Activated CD4-positive, alpha-beta T cell treated with anti-CD3 and anti-CD28 coated beads for 36 hours (primary cell): ENCODE measurements at places on chromosomes 13 and 19. TPM values are rescaled to one million over a fixed set of nuclear protein-coding genes. Genes with fewer than 3 reads are reported as not detected.

DNA sequence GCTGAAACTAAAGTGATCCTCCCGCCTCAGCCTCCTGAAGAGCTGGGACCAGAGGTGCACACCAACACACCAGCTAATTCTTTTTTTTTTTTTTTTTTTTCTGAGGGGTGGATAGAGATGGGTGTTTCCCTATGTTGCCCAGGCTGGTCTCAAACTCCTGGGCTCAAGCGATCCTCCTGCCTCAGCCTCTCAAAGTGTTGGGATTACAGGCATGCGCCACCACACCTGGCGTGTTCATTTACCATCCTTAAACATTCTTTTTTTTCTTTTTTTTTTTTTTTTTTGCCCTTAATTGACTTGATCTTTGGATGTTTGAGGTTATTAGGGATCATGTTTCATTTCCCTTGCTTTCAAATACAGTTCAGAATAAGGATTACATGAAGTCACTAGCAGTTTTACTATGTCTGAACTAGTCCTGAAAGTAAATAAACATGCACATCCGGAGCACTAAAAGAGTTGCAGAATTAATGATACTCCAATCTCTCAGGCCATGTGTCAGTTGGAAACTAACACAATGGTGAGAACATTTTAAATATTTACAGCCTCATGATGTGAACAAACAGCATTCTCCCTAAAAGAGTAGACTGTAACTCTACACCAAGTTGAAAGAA, 10.2 kb downstream of the UTP14C start:
- no peak overlapping the region for H3K27ac ChIP-seq
- no peak overlapping the region for H3K4me3 ChIP-seq
- no peaks in the 10 kb centered on the region for H3K4me1 ChIP-seq
- peaks cover 13% of the 10 kb centered on the region for H3K36me3 ChIP-seq
- DNase-seq: no peak

Gene ZNF440
- total RNA-seq: 7.7 TPM

GRCh38 chr19:51692468-51692867, 662 bp upstream of the SPACA6 start:
- H3K4me3 ChIP-seq: no peak overlapping the region
- H3K36me3 ChIP-seq: peaks cover 4% of the 10 kb centered on the region
- DNase-seq: no peak
- no peaks in the 10 kb centered on the region for H3K27me3 ChIP-seq
- peaks cover 15% of the 10 kb centered on the region for H3K4me1 ChIP-seq

DNA sequence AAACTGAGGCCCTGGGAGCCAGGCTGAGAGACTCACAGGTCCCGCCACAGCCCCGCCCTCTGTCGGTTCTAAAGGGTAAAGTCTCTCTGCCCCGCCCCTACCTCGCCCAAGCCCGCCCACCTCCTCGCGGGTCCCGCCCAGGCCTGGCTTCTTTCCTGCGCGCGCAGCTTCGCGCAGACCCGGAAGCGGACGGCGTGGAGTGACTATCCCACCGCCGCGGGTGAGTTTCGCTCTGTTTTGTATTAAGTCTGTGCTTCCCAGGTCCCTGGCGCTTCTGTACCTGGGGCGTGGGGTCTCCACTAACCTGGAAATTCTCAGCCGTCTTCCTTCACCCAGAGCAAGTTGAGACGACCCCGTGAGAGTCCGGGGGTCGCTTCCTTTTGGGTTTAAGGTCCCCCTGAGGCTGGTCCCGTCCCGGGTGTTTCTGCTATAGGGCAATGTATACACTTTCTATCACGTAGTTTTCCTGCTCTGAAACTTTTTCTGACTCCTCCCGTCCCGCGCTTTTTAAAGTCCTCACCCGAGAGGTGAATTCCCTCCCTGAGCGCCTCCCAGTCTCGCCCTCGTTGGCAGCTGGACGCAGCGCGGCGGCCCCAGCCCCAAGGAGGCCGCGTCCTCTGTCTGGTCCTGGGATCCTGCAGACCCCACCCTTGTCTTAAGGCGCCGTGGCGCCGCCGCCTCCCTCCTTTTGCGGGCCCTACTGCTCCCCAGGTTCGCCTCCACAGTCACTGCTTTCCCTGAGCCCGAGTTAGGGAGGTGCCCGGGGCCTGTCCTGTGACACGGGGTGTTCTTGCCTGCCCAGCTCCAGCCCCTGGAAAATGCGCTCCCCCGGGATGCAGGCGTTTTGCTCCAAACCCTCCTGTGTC, at the start of gene ZNF765:
ZNF765 (plus strand) TSS at position 176 of the 866 bp plus-strand sequence. CDS start 2,867 bp downstream, outside the sequence.
- peaks cover 25% of the 10 kb centered on the region for H3K4me1 ChIP-seq
- H3K27me3 ChIP-seq: no peaks in the 10 kb centered on the region
- H3K36me3 ChIP-seq: peaks cover 26% of the 10 kb centered on the region
- peak; percentile 98 for DNase-seq

DNA sequence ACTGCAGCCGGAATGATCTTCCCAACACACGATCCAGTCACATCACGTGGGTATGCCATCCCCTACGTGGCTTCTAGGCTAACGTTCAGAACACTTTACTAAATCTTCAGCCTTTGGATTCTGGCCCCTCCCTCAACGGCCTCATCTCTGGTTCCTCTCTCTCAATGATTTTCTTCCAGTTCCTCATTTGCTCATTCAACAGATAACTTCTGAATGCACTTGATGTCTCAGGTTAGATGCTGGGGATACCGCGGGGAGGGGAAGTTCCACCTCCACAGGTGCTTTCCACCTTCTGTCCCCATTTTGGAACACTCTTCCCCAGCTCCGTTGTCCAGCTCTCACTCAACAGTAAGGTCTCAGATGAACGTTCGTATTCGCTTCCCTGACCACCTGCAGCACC, 66.1 kb downstream of the ATP7B start:
- H3K4me1 ChIP-seq: peaks cover 38% of the 10 kb centered on the region
- H3K27me3 ChIP-seq: no peaks in the 10 kb centered on the region
- no peak overlapping the region for H3K4me3 ChIP-seq
- H3K27ac ChIP-seq: no peak overlapping the region
- DNase-seq: no peak

Gene SIGLEC11
- not detected for total RNA-seq

Gene PSG7
- total RNA-seq: not detected

Gene CAMSAP3
- total RNA-seq: 0.50 TPM

- no peak overlapping the region for H3K27ac ChIP-seq
- H3K36me3 ChIP-seq: no peaks in the 10 kb centered on the region
- no peak overlapping the region for H3K4me3 ChIP-seq
Observed at GRCh38 chr13:51921790-51922740, 60.3 kb downstream of the CCDC70 start.

DNA sequence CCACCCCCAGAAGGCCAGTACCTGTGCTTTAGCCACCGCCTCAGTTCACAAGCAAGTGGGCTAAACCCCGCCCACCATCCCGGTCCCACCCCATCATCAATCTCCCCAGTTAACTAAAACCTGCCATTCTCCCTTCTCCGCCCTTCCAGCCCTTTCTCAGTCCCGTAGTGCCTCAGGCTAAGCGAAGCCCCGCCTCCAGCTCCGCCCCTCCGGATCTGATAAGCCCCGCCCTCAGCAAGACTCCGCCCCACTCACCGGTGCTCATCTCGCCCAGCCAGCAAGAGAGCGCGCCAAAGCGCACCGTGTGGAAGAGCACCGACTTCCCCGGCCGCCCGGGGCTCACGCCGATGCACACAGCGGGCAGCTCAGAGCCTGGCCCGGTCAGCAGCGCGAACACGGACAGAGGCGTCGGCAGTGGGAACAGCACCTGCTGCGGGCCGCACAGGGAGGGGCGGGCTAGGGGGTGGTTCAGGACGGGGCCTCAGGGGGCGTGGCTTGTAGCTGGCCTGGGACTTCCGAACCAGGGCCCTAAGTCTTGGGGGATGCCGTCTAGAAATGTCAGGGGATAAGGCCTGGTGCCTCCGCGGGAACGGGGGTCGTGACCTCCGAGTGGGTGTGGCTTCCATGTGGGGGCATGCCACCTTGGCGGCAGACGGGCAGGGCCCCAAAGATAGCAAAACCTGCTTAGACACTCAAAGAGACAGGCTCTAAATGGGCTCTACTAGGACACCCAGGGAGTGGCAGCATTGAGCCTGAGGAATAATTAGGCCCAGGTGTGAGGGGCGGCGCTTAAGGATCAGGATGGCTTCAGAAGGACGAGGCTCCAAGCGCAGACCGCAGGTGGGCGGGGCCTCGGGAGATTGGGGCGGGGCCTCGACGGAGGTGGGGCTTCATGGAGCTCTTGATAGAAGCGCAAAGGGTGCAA, 21.4 kb downstream of the MAP4K1 start:
- H3K27ac ChIP-seq: no peak overlapping the region
- no peak overlapping the region for H3K4me3 ChIP-seq
- H3K4me1 ChIP-seq: no peaks in the 10 kb centered on the region
- H3K27me3 ChIP-seq: no peaks in the 10 kb centered on the region
- H3K36me3 ChIP-seq: peaks cover 46% of the 10 kb centered on the region

Gene PTGIR
- total RNA-seq: 40.1 TPM

DNA sequence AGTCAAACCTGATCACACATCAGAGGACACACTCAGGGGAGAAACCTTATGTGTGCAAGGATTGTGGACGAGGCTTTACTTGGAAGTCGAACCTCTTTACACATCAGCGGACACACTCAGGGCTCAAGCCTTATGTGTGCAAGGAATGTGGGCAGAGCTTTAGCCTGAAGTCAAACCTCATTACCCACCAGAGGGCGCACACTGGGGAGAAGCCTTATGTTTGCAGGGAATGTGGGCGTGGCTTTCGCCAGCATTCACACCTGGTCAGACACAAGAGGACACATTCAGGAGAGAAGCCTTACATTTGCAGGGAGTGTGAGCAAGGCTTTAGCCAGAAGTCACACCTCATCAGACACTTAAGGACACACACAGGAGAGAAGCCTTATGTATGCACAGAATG, 8.2 kb upstream of the ZNF527 start:
- H3K36me3 ChIP-seq: peaks cover 73% of the 10 kb centered on the region
- no peak overlapping the region for H3K27ac ChIP-seq
- H3K4me3 ChIP-seq: no peak overlapping the region
- DNase-seq: peak; percentile 9
- no peaks in the 10 kb centered on the region for H3K27me3 ChIP-seq
- H3K4me1 ChIP-seq: no peaks in the 10 kb centered on the region

GRCh38 chr19:18432275-18433014, 5.5 kb downstream of the ISYNA1 start:
- H3K36me3 ChIP-seq: peaks cover 13% of the 10 kb centered on the region
- no peak overlapping the region for H3K27ac ChIP-seq
- peaks cover 33% of the 10 kb centered on the region for H3K4me1 ChIP-seq
- no peak for DNase-seq
- no peak overlapping the region for H3K4me3 ChIP-seq
- H3K27me3 ChIP-seq: no peaks in the 10 kb centered on the region

Gene ZNF99
- total RNA-seq: not detected

DNA sequence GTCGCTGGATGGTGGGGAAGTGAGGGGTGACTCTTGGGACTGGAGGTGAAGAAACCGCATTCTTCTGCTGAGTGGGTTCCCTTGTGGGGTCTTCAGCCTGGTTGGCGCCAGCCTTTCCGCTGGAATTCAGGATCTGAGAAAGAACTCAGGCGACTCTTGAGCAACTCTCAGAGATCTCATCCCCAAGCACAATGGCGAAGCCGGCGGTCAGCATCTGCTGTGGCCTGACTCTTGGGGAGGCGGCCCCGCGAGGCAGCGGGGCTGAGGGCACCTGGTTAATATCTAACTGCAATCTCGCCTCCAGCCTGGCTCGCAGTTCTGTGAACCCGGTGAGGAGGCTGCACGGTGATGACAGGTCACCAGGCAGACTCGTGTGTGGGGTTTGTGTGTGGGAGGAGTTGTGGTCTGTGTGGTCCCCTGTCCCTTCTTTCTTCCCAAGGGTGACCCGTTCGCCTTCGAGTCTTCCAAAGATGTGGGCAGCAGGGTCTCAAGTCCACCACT, 883 bp downstream of the ZNF441 start:
- H3K4me1 ChIP-seq: peaks cover 13% of the 10 kb centered on the region
- H3K4me3 ChIP-seq: peak overlapping the region; percentile 88
- H3K36me3 ChIP-seq: peaks cover 19% of the 10 kb centered on the region
- H3K27ac ChIP-seq: peak overlapping the region; percentile 79
- peaks cover 8% of the 10 kb centered on the region for H3K27me3 ChIP-seq
- DNase-seq: peak; percentile 57

Gene LRRC8E
- total RNA-seq: not detected

DNA sequence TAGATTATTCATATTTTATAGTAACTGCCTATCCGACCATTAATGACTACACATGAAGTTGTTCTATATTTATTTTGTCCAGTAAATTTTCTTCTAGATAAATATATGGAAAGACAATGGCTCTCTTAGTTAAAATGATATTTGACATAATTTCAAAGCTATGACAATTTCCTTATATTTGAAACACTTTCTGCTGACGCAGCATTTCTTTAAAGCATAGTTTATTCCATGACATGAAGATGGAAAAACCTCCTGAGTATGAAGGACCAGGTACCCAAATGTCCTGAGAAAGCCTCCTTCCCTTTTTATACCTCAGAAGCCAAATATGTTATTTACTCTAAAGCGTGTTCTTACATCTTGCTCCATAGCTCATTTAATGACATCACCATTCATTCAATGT, 831.6 kb downstream of the EFNB2 start:
- no peak overlapping the region for H3K27ac ChIP-seq
- no peaks in the 10 kb centered on the region for H3K36me3 ChIP-seq
- no peak overlapping the region for H3K4me3 ChIP-seq
- no peaks in the 10 kb centered on the region for H3K27me3 ChIP-seq
- H3K4me1 ChIP-seq: no peaks in the 10 kb centered on the region

DNA sequence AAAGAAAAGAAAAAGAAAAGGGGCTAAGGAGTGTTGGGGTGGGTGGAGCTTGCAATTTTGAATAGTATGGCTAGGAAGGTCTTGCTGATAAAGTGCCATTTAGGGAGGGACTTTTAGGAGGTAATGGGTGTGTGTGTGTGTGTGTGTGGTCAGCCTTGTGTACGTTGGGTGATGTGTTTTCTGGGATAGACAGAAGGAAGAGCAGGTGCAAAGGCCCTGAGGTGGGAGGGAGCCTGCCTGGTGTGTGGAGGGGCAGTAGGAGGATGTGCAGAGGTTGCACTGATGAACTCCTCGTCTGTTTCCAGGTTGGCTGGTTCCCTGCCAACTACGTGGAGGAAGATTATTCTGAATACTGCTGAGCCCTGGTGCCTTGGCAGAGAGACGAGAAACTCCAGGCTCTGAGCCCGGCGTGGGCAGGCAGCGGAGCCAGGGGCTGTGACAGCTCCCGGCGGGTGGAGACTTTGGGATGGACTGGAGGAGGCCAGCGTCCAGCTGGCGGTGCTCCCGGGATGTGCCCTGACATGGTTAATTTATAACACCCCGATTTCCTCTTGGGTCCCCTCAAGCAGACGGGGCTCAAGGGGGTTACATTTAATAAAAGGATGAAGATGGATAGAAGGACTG, 30.5 kb upstream of the ADGRE1 start:
- peaks cover 31% of the 10 kb centered on the region for H3K36me3 ChIP-seq
- H3K27me3 ChIP-seq: no peaks in the 10 kb centered on the region
- DNase-seq: no peak
- H3K27ac ChIP-seq: no peak overlapping the region

GRCh38 chr13:103039183-103039582, 27.0 kb downstream of the SLC10A2 start:
- DNase-seq: no peak
- H3K27ac ChIP-seq: no peak overlapping the region
- no peaks in the 10 kb centered on the region for H3K36me3 ChIP-seq
- no peak overlapping the region for H3K4me3 ChIP-seq
